COR-L47 (cell line): ENCODE measurements at places on chromosomes 2 and 18.
A peak's percentile ranks its signal among the peaks of the same experiment; 100 is the strongest.

- no peak for DNase-seq
Measured at GRCh38 chr2:170162271-170162632, 15.7 kb upstream of the MYO3B start.

DNA sequence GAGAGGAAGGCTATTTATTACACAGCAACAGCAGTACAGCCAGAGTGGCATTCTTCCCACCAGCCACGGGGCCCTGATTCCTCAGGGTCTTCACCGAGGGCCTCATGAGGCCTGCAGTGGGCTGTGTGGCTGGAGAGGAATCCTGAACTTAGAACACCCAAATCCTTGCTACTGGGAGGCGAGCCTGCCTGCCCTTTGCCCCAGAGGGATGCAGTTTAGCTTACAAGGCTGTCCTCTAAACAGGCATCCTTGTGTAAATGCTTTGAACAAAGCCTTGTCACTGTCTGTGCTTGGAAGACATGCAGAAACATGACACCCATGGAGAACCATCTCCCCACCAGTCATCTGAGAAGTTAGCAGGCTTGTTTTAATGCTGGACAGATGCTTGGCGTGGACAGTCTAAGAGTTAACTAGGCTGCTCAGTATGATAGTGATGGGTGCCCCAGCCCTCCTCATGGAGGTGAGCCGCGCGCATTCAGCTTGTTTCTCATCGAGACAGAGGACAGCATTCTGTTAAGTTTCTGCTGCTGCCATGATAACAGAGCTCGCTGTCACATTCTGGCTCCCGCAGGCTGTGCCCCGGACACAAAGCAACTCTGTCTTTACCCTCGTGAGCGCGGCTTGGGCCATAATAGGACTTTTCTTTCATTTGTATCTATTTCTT is 42.9 kb downstream of the ADI1 start:
- DNase-seq, result no peak

GRCh38 chr2:37418956-37419355 is 74.5 kb downstream of the QPCT start:
- no peak for DNase-seq

DNA sequence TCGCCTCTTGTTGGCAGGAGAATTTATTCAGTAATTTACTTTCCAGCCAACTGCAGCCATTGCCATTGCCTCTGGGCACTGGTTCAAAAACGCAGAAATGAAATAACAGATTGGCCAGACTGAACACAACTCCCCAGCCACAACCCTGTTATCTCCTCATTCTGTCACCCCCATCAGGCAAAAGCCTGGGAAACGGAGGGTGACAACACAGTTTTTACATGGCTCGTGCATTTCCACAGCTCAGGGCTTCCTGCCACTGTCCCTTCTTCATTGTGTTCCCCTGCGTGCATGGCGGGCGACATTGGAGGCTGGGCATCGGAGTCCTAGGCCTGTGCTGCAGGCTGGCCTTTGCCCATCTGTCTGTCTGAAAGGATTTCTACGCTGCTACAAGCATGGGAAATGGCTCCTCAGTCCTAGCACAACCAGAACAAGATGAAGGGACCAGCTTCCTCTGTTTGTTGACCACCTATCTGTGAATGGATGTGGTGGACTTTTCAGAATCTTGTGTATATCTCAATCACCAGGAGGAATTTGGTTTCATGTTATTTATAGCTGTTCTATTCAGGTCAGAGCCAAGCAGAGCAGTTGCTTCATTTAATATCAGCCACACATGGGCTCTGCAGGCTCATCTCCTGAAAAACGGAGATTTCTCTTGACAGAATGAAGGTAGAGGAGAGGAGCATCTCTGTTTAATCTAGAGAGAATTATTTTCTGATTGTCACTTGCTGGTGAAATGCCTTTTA is 107.0 kb downstream of the MGAT5 start:
- peak; percentile 34 for DNase-seq

DNA sequence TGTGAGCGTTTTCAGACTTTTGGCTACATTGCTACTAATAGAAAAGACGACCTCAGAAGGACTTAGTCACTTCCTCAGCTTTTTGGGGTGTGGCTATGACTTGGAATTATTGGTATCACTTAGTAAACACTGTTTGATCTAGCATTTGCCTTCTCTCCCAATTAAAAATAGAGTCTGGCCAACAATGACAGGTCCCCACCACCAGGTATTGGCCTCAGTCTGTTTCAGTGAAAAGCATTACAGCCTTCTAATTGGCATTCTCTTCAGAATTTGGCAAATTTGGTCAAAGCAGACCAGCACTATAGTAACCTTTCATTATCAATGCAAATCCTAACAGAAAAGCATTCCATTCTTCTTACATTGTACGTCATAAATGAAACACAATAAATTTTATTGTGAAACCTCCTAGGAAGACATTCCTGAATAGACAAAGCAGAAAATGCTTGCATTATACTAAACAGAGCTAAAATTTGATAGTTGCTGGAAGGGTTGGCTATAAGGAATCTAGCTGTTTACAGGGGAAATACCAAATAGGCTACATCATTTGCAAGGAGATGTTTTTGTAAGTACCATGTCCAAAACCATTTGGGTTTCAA is 613.9 kb downstream of the IRS1 start:
- DNase-seq, result no peak

DNA sequence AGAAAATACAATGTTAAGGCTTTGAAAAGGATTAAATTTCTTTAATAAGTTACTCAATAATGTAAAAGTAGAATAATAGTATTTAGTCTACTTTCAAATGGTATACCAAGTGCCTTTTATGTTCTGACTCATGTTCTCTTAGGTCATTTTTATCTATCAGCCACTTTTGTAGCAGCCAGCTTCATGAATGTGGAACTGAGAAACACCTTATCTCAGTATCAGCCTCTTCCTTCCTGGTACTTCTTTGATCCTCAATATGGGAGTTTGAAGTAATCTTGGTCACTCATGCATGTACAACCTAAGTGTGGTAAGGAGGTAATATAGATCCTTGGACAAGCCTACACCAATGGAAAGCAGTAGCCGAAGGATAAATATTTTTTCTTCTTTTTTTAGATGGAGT is 180.4 kb upstream of the NRXN1 start:
- DNase-seq, result no peak

DNA sequence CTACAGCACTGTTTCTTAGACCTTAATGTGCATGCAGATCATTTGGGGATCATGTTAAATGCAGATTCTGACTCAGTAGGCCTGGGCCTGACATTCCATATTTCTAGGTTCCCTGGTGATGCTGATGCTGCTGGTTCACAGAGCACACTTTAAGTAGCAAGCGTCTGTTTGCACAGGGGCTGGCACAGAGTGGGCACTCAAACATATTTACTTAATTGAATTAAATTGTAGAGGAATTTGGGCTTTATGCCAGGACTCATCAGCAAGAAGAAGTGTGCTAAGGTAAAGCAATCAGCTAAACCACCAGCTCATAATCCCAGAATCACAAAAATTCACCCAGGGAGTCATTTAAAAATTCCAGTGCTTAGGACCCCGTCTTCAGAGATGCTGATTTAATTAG is 25.1 kb upstream of the INPP4A start:
- DNase-seq, result peak; percentile 3

GRCh38 chr2:211564441-211564840 is 974.2 kb downstream of the ERBB4 start:
- no peak for DNase-seq

DNA sequence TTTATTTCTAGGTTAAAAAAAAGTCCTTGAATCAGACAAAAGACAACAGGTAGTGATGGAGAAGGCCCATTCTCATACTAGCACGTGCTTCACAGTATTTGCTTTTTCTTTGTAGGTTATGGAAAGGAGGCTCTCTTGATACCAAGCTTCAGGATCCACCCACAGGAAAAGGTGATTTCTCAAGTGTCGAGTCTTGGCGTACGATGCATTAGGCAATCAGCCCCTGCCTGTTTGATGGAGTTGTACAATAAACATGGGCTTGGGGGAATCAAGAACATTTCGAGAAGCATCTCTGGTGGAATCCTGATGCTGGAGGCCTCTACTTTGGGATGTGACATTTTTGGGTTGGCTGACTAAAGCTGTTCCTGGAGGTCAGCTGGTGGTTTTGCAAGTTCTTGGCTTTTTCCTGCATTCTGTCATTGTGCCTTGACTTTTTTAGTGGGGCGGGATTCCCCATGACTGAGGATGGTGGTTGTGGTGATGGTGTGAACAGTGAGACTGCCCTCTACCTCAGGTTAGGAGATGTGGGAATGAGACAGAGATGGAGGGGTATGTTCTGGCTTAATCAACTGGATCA is 231.5 kb upstream of the SPRED2 start:
- DNase-seq, result no peak

DNA sequence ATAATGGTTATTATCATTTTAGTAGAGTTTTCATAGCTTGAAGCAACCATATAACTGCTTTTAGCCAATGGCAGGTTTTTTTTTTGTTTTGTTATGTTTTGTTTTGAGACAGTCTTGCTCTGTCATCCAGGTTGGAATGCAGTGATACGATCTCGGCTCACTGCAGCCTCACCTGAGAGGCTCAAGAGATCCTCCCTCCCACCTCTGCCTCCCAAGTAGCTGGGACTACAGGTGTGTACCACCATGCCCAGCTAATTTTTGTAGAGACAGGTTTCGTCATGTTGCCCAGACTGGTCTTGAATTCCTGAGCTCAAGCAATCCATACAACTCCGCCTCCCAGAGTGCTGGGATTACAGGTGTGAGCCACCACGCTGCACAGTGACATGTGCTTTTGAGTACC is 117.5 kb upstream of the GAREM1 start:
- no peak for DNase-seq

- DNase-seq, result peak; percentile 20
Measured at GRCh38 chr18:59149007-59149406, 9.3 kb downstream of the SEC11C start.

- DNase-seq, result no peak
Measured at GRCh38 chr18:80183273-80184050, 63.9 kb downstream of the PARD6G start.

GRCh38 chr2:211045025-211045424 is 488.6 kb downstream of the CPS1 start:
- no peak for DNase-seq

DNA sequence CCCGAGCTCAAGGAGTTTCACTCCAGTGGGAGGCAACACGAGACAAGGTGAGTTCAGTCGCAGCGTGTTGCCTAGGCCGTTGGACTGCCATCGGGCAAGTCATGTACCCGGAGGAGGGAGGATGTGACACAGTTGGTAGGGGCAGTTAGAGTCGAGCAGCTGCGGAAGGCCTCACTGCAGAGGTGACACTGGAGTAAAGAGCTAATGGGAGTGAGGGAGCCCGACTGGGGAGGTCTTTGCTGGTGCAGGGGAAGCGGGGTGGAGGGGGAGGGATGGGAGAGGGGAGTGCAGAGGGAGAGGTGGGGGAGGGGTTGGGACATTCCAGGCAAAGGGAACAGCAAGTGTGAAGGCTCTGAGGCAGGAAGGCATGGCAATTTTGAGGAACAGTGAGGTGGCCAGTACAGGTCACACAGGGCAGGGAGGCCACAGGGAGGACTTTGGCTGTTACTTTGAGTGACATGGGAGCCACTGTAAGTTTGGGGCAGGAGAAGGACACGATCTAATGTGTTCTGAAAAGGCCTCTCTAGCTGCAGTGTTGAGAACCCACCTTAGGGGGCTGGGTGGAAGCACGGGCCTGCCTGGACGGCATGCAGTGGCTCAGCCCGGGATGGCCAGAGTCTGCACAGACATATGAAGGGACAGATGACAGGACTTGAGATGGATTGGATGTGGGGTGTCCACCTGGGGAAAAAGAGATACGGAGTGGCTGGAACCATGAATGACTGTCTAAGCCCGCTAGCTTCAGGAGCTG is 61.1 kb downstream of the KCNF1 start:
- no peak for DNase-seq

GRCh38 chr2:128413718-128414341 is 95.2 kb upstream of the HS6ST1 start:
- DNase-seq, result no peak

- DNase-seq, result peak; percentile 59
Measured at GRCh38 chr2:172293952-172294351, 133.4 kb upstream of the ITGA6 start.
